GM03348 (cell line): ENCODE measurements at places on chromosomes 13 and 19.

DNA sequence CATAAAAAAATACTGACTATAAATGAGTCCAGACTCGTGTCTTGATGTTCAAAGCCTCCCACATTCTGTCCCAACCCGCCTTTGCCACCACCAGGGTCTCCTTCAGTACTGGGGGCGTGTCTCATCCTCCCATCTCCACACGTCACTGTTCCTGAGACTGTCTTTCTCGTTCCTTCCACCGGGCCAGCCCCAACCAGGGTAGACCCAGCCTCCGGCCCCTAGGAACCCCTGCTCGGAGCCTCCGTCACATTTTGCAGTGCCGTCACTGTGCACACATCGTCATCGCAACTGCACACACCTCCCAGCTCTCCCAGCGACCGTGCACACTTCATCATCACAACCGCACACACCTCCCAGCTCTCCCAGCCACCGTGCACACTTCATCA lies 73.4 kb downstream of the SPACA7 start:
- no peak for DNase-seq

DNA sequence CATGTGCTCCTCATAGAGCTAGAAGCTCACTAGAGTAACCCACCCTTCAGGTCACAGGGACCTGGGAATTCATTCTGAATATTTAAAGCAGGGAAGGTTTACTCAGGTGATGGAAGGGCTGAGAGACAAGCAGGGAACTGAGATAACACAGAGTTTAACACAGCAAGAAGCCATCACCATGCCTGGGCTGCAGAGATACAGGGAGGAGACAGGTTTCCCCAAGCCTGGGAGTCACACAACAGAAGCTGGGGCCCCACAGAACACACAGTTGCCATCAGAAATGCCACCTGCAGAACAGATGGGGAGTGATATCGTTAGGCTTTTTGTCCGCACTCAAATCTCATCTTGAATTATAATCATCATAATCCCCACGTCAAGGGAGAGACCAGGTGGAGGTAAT lies 7.9 kb upstream of the CYSLTR2 start:
- DNase-seq, result no peak

GRCh38 chr13:46051968-46052318 lies 603 bp downstream of the ZC3H13 start:
- no peak for DNase-seq

GRCh38 chr13:72383646-72384045 lies 343.8 kb downstream of the MZT1 start:
- no peak for DNase-seq

- no peak for DNase-seq
These were observed 28.6 kb downstream of the PAK4 start for GRCh38 chr19:39154100-39154628.

DNA sequence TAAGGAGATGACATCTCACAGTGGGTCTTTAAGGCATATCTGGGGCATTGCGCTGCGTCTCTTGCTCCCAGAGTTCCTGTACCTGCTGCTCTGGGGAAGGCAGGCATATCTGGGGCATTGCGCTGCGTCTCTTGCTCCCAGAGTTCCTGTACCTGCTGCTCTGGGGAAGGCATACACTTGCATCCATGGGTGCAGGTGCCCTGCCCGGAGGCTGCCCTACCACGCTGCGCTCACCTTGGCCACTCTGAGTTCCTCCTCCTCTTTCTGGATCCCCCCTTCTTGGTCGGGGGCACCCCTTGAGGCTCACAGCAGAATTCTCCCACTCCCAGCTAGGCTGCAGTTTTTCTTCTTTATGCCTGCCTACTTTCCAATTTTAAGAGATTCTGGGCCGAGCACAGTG lies 60.9 kb upstream of the TMTC4 start:
- DNase-seq, result no peak

DNA sequence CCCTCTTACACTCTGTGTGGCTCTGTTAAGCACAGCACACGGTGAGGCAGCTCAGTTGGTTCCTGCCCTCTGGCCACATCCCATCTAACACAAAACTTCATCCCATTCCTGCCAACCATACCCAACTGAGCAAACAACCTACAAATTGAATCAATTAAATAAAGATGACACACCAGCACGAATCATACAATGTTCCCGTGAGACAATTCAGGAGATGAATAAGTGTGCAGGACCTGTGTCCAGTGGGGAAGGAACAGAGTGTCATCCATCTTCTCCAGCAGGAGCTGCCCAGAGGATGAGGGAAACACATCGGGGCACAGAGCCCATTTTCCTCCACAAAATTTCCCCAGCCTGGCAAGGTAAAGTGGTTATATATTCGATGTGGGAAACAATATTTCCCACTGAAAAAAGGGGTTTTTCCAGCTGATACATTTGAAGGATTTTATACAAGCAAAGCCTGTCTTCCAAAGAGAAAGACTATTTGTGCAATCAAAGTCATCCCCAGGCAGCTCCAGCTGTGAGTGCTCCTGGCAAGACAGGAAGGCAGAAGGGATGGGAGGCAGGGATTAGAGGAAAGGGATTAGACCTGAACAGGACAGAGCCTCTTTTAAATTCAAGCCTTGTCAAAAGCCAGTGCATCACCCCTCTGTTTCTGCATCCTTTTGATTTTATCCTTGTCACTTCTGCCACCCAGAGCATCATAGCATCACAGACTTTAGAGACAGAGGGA lies 240.2 kb downstream of the LHFPL6 start:
- DNase-seq, result no peak
